ENCODE measurements at places on chromosomes 2 and 18.
A peak's percentile ranks its signal among the peaks of the same experiment; 100 is the strongest.

DNA sequence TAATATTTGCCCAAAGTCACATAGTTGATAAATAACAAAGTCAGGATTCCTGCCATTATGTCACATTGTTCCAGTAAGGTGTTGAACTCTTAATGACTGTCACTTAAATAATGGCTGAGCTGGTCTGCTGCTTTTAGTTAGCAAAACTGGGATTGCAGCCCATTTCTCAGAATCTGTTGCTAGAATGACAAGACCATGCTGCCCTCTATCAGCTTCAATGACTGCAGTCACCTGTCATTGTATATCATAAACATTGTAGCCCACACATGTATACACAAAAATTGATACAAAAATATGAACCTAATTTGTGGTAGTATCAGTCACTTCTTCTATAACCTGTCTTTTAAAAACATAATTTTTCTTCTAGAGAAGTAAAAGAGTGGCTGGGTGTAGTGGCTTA is 121.1 kb downstream of the FAM161A start:
- no peak for DNase-seq

DNA sequence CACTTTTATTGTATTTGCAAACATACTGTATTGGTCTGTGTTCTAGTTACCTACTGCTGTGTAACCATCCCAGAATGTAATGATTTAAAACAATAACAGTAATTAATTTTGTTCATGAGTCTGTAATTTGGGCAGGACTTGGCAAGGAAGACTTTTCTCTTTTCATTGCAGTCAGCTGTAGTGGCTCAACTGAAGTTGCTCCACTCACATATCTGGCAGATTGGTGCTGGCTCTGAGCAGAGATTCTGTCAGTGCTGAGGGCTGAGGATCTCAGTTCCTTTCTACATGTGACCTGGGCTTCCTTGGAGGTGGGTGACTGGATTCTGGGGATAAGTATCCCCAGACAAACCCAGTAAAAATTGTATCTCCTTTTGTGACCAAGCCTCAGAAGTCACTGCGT is 26.6 kb downstream of the PTPN4 start:
- no peak for DNase-seq

DNA sequence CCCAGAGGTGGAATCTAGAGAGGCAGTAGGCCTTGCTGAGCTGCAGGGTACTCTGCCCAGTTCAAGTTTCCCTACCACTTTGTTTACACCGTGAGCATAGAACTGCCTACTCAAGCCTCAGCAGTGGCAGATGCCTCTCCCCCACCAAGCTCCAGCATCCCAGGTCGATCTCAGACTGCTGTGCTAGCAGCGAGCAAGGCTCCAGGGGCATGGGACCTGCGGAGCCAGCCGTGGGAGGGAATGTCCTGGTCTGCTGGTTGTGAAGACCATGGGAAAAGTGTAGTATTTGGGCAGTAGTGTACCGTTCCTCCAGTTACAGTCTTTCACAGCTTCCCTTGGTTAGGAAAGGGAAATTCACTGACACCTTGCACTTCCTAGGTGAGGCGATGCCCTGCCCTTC is 50.6 kb upstream of the FSIP2 start:
- DNase-seq: no peak

- peak; percentile 74 for DNase-seq
Measured at GRCh38 chr2:37466533-37467222, 122.2 kb downstream of the QPCT start.
